ENCODE measurements at places on chromosomes 13 and 19.

- DNase-seq = no peak
Measured at GRCh38 chr19:46392252-46392801, 21.0 kb downstream of the CCDC8 start.

DNA sequence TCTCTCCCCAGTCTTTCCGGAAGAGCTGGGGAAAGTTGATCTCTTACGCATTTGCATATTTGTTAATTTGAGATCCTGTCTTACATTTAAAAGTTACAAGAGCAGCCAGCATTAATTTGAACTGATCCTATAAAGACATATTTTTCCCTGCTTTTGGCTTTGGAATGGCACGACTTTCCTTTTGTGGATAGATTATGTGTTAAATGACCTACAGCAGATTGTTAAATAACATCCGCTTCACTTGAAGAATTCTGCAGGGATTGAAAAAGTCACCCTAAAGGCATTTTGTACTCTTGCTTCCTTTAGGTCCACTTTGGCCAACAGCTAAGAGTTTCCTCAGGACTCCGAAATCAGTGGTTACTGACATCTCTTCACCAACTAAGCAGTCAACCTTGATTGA is 334.0 kb downstream of the TBC1D4 start:
- DNase-seq = no peak

DNA sequence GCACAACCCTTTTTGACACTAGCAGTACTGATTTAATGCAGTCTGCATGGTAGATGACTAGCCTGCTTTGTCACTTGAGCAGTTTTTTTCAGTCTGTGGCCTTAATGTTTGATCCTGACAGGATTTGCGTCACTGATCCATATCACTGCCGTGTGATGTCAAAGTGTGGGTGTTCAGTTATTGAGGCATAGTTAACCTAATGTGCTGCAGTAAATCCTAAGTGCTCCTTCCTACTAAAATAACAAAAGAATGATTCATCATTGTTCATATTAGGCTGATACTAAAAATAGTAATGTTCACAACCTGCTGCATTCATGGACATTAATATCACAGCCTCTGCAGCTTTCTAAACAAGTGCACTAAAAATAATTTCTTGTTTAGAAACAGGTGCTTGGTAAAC is 121.9 kb upstream of the MLNR start:
- DNase-seq = no peak

GRCh38 chr13:94753327-94753726 is 41.0 kb upstream of the SOX21 start:
- no peak for DNase-seq

- no peak for DNase-seq
Measured at GRCh38 chr13:20716951-20717350, 13.5 kb downstream of the IL17D start.

DNA sequence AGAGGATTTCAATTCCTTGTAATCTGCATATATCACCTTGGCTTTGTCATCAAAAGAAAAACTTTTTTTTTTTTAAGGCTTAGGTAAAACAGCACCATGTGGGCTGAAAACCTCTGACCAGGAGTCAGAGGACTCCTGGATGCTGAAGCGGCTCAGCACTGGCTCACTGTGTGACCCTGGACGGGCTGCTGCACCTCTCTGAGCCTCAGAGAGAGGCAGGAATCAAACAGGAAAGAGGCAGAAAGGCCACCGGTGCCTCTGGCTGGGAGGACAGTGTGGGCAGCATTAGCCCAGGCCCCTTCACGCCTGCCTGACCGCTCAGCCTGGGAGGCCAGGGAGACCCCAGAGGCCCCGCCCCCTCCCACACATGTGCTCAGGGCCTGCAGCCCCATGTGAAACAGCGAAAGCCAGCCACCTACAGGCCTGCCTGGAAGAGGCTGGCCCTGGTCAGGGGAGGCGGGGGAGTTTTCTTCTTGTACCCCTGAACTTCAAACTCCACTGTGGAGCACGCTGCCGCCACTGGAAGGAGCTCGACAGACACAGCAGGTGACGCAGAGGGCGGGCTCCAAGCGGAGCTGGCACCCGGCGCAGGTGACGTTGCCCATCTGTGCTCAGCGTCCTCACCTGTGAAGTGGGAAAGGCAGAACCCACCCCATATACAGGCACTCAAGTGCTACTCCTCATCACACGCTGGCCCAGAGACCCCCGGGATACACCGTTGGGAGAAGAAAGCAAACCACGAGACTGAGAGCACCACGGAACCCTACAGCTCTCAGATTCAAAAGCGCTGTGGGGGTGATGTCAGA is 39.7 kb downstream of the MLLT1 start:
- no peak for DNase-seq

DNA sequence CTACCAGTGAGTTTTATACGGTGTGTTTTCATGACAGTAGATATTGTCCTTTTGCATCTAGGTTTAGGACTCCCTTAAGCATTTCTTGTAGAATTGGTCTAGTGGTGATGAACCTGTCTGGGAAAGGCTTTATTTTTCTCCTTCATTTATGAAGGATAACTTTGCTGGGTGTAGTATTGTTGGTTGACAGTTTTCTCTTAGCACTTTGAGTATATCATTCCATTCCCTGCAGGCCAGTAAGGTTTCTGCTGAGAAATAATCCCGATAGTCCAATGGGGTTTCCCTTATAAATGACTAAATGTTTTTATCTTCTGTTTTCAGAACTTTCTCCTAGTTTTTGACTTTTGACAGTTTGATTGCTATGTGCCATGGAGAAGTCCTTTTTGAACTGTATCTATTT is 57.2 kb downstream of the DNAJC3 start:
- DNase-seq = no peak

- no peak for DNase-seq
Measured at GRCh38 chr19:1457031-1457739, 7.3 kb downstream of the APC2 start.

DNA sequence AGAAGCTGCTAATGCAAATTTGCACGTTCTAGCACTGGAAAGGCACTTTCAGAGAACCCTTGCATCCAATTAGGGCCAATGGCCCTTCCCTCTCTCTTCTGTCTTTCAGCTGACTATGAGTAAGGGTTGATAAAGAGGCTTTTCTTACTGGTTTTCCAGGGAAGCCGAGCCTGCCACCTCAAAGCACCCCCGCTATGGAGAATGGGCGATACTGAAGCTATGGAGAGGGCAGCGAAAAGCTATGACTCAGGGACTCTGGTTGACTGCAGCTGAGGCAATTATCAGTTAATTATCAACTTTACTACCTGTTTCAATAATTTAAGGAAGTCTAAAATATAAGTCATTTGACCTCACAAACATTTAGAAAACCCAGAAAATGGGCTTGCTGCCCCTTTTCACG is 115.8 kb downstream of the TRPC4 start:
- DNase-seq = no peak

DNA sequence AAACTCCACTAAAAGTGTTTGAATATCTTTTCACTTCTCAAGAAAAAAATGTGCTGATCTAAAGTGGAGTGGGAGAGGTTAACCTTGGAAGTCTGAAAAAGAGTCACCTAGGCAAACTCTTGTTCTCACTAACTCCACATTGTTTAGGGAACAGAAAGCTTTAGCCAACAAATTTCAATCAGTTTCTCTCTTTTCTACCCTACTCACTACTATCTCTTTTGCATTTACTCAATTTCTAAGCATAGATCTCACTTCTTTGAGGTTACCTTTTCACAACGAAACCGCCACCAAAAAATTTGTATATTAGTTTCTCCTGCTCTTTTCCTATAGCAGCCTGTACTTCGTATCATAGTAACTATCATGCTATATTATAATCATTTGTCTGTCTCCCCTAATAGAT is 6.3 kb downstream of the NHLRC3 start:
- DNase-seq = no peak

GRCh38 chr13:21759463-21759862 is 88.6 kb downstream of the FGF9 start:
- DNase-seq = no peak

- DNase-seq = no peak
Measured at GRCh38 chr19:33225458-33225926, at the start of gene SLC7A10. SLC7A10 (minus strand) TSS chr19:33225850; CDS start chr19:33225703, 147 bp downstream.

DNA sequence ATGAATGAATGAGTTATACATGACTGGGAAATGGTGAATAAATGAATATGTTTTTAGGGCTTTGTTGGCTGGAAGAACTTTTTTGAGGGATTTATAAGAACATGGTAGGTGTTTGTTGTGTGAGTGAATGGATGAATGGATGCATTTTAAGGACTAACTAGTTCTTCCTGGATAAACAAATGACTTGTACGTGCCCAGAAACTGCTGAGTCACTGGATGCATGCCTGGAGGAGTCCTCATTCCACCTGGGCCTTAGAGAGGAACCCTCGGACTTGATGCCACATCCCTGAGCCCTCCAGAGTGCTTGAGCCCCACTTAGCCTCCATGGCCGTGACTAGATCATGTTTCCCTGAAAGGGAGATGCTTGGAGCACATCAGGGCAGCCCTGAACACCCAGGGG is 153.4 kb downstream of the DPF1 start:
- DNase-seq = no peak

DNA sequence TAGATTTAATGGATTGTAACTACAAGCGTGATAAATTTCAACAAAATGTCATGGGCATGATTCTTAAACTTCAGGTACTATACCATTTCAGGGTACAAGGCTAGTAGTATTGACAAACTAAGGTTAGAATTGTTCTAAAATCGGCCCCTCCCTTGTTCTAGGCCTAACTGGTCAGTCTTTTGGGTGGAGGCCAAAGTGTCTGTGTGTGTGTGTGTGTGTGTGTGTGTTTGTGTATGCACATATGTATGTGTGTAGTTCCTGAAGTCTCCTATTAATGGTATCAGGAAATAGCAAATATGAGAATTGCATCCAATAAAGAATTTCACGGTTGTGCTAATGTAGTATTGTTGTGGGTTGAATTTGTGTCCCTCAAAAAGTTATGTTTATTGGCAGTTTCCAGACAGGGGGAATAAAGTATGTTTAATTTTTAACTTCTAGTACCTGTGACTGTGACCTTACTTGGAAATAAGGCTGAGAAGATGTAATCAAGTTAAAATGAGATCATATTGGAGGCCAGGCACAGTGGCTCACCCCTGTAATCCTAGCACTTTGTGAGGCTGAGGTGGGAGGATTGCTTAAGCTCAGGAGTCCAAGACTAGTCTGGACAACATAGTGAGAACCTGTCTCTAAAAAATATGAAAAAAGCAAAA is 119.2 kb downstream of the KLF5 start:
- DNase-seq = no peak

DNA sequence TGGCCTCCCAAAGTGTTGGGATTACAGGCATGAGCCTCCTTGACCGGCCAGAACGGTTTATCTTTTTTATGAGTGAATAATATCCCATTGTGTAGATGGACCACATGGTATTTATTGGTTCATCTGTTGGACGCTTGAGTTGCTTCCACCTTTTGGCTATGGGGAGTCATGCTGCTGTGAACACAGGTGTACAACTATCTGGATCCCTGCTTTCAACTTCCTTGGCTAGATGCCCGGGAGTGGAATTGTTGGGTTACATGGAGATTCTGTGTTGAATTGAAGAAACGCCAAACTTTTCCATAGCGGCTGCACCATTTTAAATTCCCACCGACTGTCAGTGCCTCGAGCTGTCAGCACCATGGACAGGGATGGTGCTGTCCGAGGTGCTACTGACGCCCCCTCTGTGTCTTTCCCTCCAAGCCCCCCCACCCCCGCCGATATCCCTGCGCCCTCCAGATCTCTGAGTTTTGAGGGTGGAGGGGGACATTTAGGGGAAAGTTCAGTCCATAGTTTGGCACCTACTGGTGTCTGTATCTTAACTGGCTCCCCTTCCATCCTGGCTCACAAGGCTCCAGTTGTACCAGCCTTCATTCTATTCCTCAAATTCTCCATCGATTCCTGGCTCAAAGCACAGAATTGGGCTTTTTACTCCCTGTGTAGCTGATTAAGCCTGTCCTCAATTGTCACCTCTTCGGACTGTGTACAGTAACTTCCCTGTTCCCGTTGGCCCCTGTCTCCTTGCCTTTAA is 27.3 kb downstream of the PNPLA6 start:
- DNase-seq = no peak

DNA sequence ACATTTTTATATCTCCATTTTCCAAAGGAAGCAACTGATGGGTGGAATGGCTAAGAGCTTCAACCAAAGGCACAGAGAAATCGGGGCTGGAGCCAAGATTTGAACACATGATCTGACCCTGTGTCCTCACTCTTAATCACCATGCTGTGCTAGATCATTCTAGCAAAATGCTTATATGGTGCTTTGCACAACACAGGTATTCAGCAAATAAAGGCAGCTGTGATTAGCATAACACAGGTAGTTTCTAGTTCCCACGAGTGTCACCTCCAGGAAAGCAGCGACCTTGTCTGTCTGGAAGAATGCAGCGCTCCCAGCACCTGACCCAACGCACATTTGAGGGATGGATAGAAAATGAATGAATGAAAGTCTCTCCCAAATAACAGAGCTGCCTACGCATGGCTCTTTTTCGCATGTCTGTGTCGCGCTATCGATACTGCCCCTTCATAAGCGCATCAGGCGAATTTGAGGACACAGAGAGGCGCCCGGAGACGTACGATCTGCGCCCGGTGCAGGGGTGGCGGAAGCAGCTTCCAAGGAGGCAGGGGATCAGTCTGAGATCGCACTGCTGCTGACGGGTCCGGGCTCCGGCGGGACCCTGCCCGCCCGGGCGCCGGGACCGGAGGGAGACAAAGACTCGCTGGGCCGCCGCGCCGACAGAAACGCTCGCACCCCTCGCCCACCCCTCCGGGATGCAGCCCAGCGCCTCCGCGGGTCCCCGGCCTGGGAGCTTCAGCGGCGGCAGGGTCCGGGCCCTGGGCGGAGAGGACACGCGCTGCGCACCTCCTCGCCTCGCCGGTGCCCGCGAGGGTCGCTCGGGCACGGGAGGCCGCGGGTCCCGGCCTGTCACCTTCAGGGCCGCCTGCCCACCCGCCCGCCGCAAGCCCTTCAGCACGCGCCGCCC is 609 bp downstream of the EPS15L1 start:
- DNase-seq = no peak

DNA sequence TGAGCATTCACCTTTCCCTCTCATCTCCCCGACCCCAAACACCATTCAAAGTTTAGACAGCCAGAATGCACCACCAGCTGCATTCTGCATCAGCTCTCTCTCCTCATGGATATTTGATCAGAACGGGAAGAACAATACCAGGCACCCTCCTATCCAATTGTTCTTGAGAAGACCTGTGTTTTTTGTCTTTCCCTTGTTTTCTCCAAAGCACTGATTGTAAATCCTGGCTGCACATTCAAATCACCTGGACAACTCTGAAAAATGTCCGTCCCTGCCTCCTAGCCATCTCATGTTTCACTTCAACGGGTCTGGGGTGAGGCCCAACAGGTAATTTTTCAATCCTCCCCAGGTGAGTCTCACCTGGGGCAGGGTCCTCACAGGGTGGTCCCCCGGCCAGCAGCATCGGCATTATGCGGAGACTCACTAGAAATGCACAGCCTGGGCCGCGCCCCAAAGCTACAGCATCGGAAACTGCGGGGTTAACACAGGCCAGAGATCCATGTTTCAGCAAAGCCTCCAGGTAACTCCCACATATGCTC is 5.5 kb downstream of the IRS2 start:
- DNase-seq = peak; percentile 60

GRCh38 chr13:74017301-74018061 is 116.7 kb downstream of the KLF12 start:
- no peak for DNase-seq

DNA sequence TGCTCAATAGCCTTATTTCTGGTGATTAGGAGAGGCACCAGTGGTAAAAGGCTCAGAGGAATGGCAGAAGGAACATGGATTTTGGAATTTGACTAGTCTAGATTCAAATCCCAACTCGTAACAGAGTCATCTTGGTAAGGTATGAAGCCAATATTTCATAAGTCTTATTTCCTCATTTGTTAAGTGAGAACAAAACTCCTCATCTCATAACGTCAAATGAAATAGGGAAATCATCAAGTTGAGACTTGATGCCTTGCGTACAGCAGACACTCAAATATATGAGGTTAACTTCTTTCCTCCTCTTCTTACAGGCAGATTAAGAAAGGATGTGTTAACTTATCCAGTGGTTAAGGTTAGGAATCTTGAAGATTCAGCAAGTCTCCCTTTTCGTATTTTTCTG is 189.2 kb downstream of the DLEU7 start:
- DNase-seq = no peak
